Purkinje cell (primary cell): ENCODE measurements at places on chromosomes 13 and 19. TPM values are rescaled to one million over a fixed set of nuclear protein-coding genes. Genes with fewer than 3 reads are reported as not detected.

Gene LILRB4
- polyA plus RNA-seq: not detected in 2 replicates

Gene S1PR5
- polyA plus RNA-seq: 0.32 TPM in 1 of 2 replicates, not detected in the other

Gene RXFP2
- not detected in 2 replicates for polyA plus RNA-seq

Gene BBC3
- 0.42 TPM in 1 of 2 replicates, not detected in the other for polyA plus RNA-seq

Gene TBXA2R
- polyA plus RNA-seq: not detected in 2 replicates

Gene ZIM2
- 0.14 and 2.4 TPM in 2 replicates for polyA plus RNA-seq

Gene CKM
- not detected in 2 replicates for polyA plus RNA-seq

Gene PRTN3
- not detected in 2 replicates for polyA plus RNA-seq

Gene NCAN
- 1.6 and 3.4 TPM in 2 replicates for polyA plus RNA-seq
